ENCODE measurements at places on chromosomes 6 and 20. TPM values are rescaled to one million over a fixed set of nuclear protein-coding genes. Genes with fewer than 3 reads are reported as not detected.

The OR2H1 gene
- not detected for total RNA-seq

The SYCP2 gene
- 1.2 TPM for total RNA-seq

The TCF21 gene
- not detected for total RNA-seq

The TFAP2A gene
- 74.0 TPM for total RNA-seq

The RIPPLY2 gene
- not detected for total RNA-seq

The ELOVL2 gene
- total RNA-seq: not detected

The OPN5 gene
- not detected for total RNA-seq

The C20orf204 gene
- 0.31 TPM for total RNA-seq

The TBXT gene
- total RNA-seq: not detected

The GPR6 gene
- not detected for total RNA-seq

The TNXB gene
- total RNA-seq: 0.28 TPM

The DLK2 gene
- total RNA-seq: 2.0 TPM

The GMEB2 gene
- 11.3 TPM for total RNA-seq

The PXDC1 gene
- 63.1 TPM for total RNA-seq

The SLC32A1 gene
- not detected for total RNA-seq

The HLA-DQB1 gene
- total RNA-seq: not detected

The PRND gene
- total RNA-seq: 0.60 TPM

The DTNBP1 gene
- 12.8 TPM for total RNA-seq

The CDH26 gene
- total RNA-seq: not detected

The UCKL1 gene
- 19.5 TPM for total RNA-seq

The CCN6 gene
- not detected for total RNA-seq

The GSTA3 gene
- total RNA-seq: not detected

The MUC22 gene
- not detected for total RNA-seq

The DEFB110 gene
- total RNA-seq: not detected

The SH3BGRL2 gene
- total RNA-seq: 0.23 TPM

The ASIP gene
- not detected for total RNA-seq

The SMLR1 gene
- total RNA-seq: not detected

The WFDC12 gene
- total RNA-seq: not detected

The MAS1 gene
- total RNA-seq: not detected

The SIGLEC1 gene
- total RNA-seq: not detected

The PGC gene
- not detected for total RNA-seq

The CD93 gene
- not detected for total RNA-seq

The TP53TG5 gene
- not detected for total RNA-seq

The CST2 gene
- total RNA-seq: not detected

The FKBP1A gene
- total RNA-seq: 420 TPM

The NKX2-4 gene
- total RNA-seq: not detected

The CYP39A1 gene
- total RNA-seq: not detected

The GSTA1 gene
- total RNA-seq: not detected

The OGFR gene
- 40.8 TPM for total RNA-seq

The RCAN2 gene
- total RNA-seq: 0.46 TPM

All from HFFc6 (cell line).